ENCODE measurements at places on chromosomes 6 and 20.

DNA sequence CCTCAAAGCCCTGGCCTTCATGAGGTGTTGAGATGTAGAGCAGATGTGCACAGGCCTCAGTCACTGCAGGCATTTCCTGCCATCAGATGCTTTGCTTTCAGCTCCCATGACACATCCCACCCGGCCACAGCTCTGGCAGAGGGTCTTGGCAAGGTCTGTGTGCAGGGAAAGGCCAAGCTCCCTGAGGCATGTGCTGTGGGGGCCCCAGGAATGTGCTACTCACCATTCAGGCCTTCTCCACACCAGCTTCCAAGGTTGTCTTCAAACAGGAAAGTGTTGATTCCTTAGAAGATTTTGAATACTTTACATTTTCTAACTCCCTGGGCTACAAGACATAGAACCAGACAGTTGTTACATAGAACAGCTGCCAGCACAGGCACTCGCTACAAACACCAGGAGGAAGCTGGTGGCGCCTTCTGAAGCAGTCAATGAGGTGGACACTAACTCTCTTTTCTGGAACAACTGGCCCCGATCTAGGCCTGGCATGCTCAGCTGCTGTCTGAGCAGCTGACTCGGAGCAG, 27.8 kb downstream of the CASS4 start:
- DNase-seq: no peak

GRCh38 chr20:46145713-46146112, 27.6 kb downstream of the CD40 start:
- DNase-seq: no peak

DNA sequence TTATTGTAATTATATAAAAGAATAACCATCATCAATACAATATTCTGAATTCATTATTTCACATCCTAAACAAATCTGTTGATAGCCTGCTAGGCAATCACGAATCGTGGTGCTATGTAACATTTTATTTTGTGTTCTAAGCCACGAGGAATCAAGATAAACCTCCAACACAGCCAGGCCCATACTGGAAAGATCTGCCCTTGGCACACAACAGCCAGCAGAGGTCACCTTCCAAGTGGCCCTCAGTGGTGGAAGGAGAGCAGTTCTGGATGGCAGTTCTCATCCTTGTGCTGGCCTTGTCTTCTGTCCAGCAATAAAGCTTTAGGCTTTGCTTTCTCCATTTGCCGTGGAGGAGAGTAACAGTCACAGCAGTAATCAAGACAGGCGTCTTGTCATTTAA, 13.2 kb downstream of the ZNF831 start:
- no peak for DNase-seq

- DNase-seq: peak; percentile 18
Measured at GRCh38 chr20:4814696-4815252, 93.1 kb downstream of the PRND start.

DNA sequence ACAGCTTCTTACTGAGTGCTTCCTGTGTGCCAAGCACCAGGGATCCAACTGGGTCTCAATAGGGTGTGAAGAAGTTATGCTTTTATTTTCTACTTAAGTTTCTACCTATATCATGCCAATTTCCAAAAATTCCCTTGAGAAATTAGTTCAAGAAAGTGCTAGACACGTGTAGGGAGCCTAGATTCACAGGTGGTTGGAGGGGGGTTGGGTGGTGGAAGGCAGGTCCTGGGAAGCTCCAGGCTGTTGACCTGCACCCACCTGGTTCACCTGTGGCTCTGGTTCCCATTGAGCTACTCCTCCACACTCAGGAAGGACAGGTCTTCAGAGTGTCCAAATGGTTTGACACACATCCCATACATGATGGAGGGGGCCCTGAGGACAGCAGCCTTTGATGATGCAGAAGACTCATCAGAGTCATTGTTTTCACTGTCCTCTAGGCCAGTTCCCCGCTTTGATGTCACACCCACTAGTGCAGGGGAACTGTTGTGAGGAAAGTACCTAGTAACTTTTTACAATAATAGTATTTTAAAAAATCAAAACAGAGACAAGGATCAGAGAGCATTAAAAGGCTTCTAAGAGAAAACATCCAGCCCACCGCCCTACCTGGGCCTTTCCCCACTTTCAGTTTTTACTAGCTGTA, 39.8 kb upstream of the MYL9 start:
- DNase-seq: no peak

GRCh38 chr20:44041001-44041400, 126.3 kb downstream of the TOX2 start:
- DNase-seq: no peak

GRCh38 chr20:57888591-57888990, 178.8 kb upstream of the PMEPA1 start:
- no peak for DNase-seq

- no peak for DNase-seq
Measured at GRCh38 chr6:4101298-4101697, 22.4 kb upstream of the FAM217A start.

GRCh38 chr6:168182366-168182765, 103.4 kb upstream of the FRMD1 start:
- no peak for DNase-seq

Data from activated CD4-positive, CD25-positive, alpha-beta regulatory T cell (primary cell).